ENCODE measurements at places on chromosomes 16 and 17. TPM values are rescaled to one million over a fixed set of nuclear protein-coding genes. Genes with fewer than 3 reads are reported as not detected.

GRCh38 chr16:75918109-75918508 is 191.8 kb upstream of the CPHXL start:
- no peak for DNase-seq

DNA sequence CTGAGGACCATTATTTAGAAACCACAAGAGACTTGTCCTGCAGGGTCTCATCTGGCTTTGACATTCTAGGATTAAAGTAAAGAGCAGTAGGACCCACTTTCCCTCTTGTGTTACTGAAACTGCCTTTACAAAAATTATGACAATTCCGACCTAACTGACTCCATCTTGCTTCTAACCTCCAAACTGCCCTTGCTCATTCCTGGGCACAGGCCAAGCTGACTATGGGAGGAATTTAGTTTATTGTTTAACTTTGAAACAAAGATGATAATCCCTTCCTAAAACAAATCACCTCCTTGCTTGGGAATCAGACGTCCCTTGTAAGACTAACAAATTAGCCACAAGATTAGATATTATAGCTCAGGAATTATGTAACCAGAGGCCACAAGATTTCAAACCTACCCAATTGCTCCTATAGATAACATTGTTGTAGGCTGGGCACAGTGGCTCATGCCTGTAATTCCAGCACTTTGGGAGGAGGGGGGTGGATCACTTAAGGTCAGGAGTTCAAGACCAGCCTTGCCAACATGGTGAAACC is 87.0 kb upstream of the FBXO47 start:
- DNase-seq: no peak

DNA sequence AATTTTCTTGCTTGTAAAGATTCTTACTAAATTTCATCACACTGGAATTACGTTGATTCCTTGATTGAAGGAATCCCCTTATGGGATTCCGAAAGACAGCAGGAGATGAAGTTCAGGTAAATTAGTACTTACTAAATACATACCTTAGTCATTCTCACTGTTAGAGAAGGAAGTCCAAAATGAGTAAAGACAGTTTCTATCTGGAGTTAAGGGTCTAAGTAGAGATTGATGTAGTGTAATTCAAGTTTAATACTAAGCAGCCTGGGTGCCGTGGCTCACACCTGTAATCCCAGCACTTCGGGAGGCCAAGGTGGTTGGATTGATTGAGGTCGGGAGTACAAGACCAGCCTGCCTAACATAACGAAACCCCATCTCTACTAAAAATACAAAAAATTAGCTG is 9.6 kb downstream of the DDX42 start:
- DNase-seq: no peak

- DNase-seq: no peak
Measured at GRCh38 chr17:77645072-77646045, 313.1 kb upstream of the TNRC6C start.

GRCh38 chr16:26301516-26301915 is 609.8 kb downstream of the HS3ST4 start:
- DNase-seq: no peak

- DNase-seq: no peak
Measured at GRCh38 chr17:14813649-14814370, 451.3 kb downstream of the PMP22 start.

- no peak for DNase-seq
Measured at GRCh38 chr16:27576729-27577128, 26.8 kb downstream of the KATNIP start.

DNA sequence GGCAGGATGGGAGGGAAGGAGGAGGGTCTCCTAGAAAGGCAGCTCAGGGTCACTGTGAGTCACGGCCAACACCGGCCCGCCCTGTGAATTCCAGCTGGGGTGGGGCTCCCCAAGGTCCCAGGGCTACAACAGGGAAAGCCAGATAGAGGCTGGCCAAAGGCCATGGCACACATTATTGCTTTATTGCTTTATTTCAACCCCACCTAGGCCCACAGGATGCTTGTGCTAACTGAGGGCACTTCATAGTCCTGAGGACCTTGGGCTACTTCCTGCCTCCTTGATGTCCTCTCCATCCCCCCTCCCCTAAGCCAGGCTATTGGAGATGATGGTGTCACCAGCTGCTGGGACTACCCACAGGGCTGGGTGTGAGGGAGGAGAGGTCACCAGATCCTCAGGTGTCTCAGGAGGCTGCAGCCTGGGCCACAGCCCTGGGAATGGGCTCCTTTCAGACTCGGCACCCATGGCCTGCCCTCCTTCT is 26.1 kb downstream of the LRRC75A start:
- no peak for DNase-seq

- DNase-seq: peak; percentile 67
Measured at GRCh38 chr16:19757762-19758595, 39.9 kb downstream of the IQCK start.

DNA sequence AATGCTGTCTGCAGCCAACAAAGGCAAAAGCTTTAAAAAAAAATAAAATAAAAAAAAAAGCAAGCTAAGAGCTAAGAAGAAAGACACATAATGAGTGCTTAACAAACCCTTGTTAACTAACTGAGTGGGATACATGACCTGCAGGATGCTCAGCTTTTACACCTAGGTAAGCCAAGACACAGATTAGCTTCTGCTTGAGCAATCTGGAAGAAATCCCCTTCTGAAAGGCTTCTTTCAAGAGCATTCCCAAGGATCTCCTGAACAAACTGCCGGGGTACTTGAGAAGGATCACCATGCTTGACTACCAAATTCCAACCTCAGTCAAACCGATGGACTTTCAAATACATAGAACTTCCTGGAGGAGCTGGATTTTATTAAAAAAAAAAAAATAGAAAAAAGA is 92.9 kb downstream of the SMG6 start:
- DNase-seq: no peak

Gene CUEDC1
- 13.1 TPM for total RNA-seq

DNA sequence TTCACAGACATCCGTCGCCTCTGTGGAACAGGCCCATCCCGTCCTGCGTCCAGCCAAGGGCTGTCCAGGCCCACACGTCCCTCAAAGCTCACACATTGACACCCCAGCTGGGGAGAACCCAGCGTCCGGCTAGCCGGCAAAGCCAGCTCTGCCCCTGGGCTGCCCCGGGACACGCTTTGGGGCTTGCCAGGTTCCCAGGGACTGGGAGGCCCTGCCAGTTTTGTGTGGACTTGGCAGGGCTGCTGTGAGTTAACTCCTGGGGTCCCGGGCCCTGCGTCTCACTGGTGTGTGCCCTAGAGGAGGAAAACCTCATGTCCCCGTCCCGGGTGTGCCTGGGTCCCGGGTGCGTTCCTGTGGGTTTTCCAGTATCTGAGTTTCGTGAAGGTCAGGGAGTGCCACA is 6.3 kb downstream of the SOX8 start:
- no peak for DNase-seq

Gene CDR2L
- 9.7 TPM for total RNA-seq

- DNase-seq: no peak
Measured at GRCh38 chr17:34257299-34257985, 2.4 kb downstream of the CCL2 start.

Gene DNASE1L2
- 0.41 TPM for total RNA-seq

GRCh38 chr17:30274887-30275286 is 16.9 kb downstream of the BLMH start:
- no peak for DNase-seq

DNA sequence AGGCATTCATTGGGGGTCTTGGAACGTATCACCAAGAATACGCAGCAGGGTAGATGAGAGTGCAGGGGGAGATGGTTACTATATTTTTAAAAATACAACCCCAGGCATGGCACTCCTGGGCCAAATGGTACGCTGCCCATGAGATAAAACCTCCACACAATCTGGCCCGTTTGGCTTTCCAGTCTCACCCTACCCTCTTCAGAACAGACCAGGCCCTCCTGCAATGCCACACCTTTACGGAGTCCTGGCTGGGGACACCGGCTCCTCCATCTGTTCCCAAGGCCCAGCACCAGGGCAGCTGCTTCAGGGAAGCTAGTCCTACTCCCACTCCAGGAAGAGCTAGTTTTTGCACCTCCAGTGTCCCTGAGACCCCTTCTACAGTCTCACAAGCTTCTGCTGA is 24.4 kb downstream of the SNN start:
- no peak for DNase-seq

GRCh38 chr17:32567086-32567485 is 80.3 kb downstream of the CDK5R1 start:
- no peak for DNase-seq

Gene SRCIN1
- 0.25 TPM for total RNA-seq

Gene POLR3K
- 10.7 TPM for total RNA-seq

DNA sequence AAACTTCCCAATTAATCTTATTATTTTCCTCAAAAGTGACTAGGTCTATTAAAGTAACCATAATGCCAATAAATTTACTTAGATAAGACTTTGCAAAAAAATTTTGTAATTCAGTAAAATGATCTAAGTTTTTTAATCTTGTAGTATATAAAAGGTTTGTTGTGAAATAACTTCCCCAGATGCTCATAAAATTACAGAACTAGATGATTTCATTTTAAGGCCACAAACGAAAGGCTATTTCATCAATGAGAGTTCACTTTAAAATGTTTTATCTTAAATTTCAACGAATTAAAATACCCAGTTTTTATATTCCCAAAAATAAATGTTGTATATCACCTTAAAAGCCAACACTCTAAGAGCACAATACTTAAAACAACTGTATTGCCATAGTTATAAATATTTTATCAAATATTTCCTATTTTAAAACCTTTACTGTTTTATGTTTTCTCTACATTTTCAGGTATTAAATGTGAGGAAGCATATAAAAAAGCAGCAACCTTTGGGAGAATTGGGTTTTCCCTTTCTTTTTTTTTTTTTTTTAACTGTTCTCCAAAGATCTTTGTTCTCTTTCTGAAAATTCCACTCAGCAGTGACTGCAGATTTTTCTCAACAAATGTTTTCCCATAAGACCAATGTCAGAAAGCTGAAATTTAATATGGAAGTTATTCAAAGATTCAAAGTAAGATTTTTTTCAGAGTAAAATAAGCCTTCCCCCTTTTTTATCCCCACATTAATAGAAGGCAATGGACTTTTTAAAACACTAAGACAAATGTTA is 169.9 kb downstream of the CYB561 start:
- DNase-seq: no peak

GRCh38 chr16:3074860-3075522 is 9.6 kb downstream of the IL32 start:
- DNase-seq: no peak

Gene ADAD2
- not detected for total RNA-seq

GRCh38 chr17:31869031-31869430 is 10.0 kb upstream of the COPRS start:
- DNase-seq: no peak

Gene CBLN1
- 0.11 TPM for total RNA-seq

- DNase-seq: no peak
Measured at GRCh38 chr17:51279183-51279582, 18.8 kb downstream of the UTP18 start.

Gene GGT6
- total RNA-seq: 0.31 TPM

Gene TMEM98
- total RNA-seq: 53.7 TPM

DNA sequence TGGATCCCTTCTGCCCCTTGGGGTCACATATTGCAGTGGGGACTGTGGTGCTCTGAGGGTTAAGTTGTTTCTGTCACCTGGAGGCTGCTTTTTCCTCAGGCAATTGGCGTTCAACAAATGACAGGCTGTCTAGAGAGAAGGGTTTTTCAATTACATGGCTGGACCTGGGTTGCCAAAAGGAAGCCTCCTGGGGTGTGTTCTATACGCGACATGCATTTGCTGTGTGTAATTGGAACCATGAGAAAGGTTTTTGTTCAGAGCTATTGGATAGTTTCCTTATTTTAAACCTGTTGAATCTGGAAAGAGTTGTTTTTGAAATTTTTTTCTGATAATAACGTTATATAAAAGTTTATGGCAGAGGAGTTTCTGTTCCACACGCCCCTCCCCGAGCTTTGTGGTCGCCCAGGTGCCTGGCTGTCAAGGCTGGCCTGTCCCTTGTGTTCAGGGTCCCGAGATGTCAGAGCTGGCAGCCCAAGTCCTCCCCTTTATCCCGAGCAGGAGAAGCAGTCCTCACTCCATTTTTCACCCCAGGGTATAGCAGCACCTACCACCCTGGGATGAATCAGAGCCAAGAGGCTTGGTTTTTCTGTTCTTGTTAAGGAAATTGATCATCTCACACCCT is 26.1 kb upstream of the ZNF750 start:
- DNase-seq: no peak

Gene KRT39
- not detected for total RNA-seq

DNA sequence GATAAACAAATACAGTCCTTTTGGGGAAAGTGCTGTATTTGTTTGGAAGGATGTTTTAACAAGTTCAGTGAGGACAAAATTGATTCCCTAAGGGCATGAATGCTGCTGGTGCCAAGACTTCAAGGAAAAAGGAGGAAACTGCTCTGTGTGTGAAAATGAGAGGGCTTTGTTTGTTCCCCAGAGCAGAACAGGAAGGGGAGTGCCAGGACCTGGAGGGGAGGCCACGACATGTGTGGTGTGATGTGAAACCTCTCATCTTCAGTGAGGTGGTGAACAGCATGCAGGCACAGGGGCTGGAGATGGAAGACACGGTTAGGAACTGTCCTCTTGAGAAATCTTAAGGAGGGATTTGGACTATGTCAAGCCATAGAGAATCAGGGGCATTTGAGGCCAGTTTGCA is 46.6 kb upstream of the GRIN2A start:
- no peak for DNase-seq

- DNase-seq: no peak
Measured at GRCh38 chr17:76820039-76820438, 48.2 kb upstream of the MGAT5B start.

DNA sequence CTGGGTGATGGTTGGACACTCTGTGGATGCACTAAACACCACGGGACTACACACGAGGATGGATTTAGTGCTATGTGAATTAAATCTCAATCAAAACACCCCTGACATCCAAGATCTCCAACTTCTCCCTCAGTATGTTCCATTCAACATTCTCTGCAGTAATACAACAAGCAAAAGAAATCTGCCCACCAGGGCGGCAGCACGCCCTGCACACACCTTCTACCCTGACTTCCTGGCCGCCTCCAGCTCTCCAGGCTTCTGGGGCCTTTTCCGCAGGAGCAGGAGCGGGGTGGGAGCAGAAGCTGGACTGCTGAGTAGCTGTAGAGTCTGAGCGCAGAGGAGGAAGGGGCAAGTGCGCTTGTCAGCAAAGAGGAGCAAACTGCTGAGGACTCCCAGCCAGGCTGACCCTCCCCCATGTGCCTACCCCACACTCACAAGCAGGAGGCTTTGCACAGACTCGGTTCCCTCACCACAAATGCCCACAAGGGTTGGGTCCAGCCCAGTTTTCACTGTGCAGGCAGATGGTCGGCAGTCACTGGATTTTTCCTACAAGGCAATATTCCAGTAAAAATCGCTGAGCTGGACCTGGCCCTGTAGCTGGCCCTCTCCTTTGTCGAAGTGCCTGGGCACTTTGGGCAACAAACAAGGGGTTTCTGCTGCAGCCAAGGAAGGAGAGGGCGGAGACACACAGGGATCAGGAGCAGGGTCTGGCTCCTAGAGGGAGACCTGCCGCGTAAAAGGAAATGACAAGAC is 22.8 kb downstream of the ZDHHC7 start:
- no peak for DNase-seq

GRCh38 chr16:49700251-49701064 is 155.5 kb downstream of the ZNF423 start:
- no peak for DNase-seq

Gene LGALS9
- total RNA-seq: 1.1 TPM

DNA sequence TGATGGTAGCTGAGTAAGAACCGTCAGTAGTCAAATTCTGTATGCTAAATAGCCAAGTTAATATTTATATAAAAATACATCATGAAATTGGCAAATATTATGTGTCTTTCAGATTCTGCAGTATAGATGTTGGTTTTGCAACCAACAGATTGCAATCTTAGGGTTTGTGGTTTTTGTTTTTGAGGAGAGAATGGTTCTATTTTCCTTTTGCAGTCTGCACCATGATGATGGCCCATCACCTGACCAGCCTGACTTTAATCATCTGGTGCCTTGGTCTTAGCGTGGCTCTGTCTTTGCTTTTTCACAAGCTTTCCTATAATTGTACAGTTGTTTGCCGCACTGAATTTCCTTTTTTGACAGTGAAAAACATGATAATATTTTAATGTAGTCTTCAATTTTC is 50.7 kb downstream of the NUP93 start:
- DNase-seq: no peak
